ENCODE measurements at places on chromosomes 2 and 18. TPM values are rescaled to one million over a fixed set of nuclear protein-coding genes. Genes with fewer than 3 reads are reported as not detected.

ATP6V1C2 gene
- not detected for total RNA-seq

SCN9A gene
- 2.1 TPM for total RNA-seq

PLB1 gene
- total RNA-seq = 1.2 TPM

STON1 gene
- total RNA-seq = 2.0 TPM

CDK5R2 gene
- total RNA-seq = not detected

MYO3B gene
- total RNA-seq = 0.35 TPM

HOXD13 gene
- total RNA-seq = not detected

LRATD1 gene
- 14.1 TPM for total RNA-seq

EPC2 gene
- total RNA-seq = 11.7 TPM

SNTG2 gene
- total RNA-seq = 0.22 TPM

ATP6V1B1 gene
- total RNA-seq = 0.81 TPM

KATNAL2 gene
- 0.06 TPM for total RNA-seq

FBXO41 gene
- total RNA-seq = 4.5 TPM

LOXL3 gene
- 5.9 TPM for total RNA-seq

LAMA3 gene
- 45.2 TPM for total RNA-seq

ADAM17 gene
- total RNA-seq = 28.1 TPM

LIMS3 gene
- total RNA-seq = 1.7 TPM

CAPN13 gene
- 0.63 TPM for total RNA-seq

MPV17 gene
- total RNA-seq = 76.5 TPM

EFR3B gene
- total RNA-seq = 1.3 TPM

Data from epithelial cell of proximal tubule (primary cell).